ENCODE measurements at places on chromosomes 3 and 15. TPM values are rescaled to one million over a fixed set of nuclear protein-coding genes. Genes with fewer than 3 reads are reported as not detected.

NRROS gene
- total RNA-seq, result 0.58 TPM

TP63 gene
- 0.28 TPM for total RNA-seq

SPINK8 gene
- not detected for total RNA-seq

PARP15 gene
- under 0.01 TPM for total RNA-seq

STRIT1 gene
- not detected for total RNA-seq

UQCC5 gene
- total RNA-seq, result 7.5 TPM

RTP3 gene
- total RNA-seq, result not detected

TM4SF18 gene
- total RNA-seq, result 0.56 TPM

UTS2B gene
- total RNA-seq, result 0.28 TPM

C3orf80 gene
- total RNA-seq, result 0.58 TPM

TMEM45A gene
- total RNA-seq, result 74.8 TPM

CEP63 gene
- total RNA-seq, result 19.0 TPM

CPLX3 gene
- total RNA-seq, result not detected

LCTL gene
- total RNA-seq, result 4.8 TPM

DUSP7 gene
- 5.9 TPM for total RNA-seq

GUCA1C gene
- total RNA-seq, result not detected

FBXL22 gene
- 0.58 TPM for total RNA-seq

SLC28A1 gene
- under 0.01 TPM for total RNA-seq

CFAP92 gene
- total RNA-seq, result under 0.01 TPM

HTR3E gene
- not detected for total RNA-seq

SLC22A14 gene
- total RNA-seq, result 0.28 TPM

PSTPIP1 gene
- total RNA-seq, result 0.56 TPM

HACL1 gene
- 23.0 TPM for total RNA-seq

SLC15A2 gene
- total RNA-seq, result 0.19 TPM

RYR3 gene
- 0.19 TPM for total RNA-seq

COL6A5 gene
- not detected for total RNA-seq

GPR62 gene
- not detected for total RNA-seq

FANCD2 gene
- 31.2 TPM for total RNA-seq

ADAMTS7 gene
- 12.8 TPM for total RNA-seq

MESP2 gene
- total RNA-seq, result 0.77 TPM

GP5 gene
- total RNA-seq, result 1.1 TPM

IGSF10 gene
- under 0.01 TPM for total RNA-seq
